AML-193 (cell line): ENCODE measurements at places on chromosomes 12 and 14.

DNA sequence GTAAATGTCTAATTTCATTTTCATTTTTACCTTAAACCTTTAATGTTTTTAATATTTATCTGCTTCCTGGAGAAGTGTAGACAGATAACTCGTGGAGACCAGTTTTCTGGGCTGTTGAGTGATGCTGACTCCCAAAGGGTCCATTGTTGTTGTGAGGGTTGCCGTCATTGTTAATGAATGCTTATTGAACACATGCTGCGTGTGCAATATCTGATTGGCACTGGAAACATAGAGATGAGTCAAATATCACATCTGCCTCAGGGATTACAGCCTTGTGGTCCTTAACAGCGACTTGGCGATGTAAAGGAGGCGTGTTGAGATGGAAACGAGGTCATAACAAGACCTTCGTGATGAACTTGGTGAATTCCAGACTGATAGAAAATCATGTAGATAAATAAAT, 85.9 kb downstream of the FBXW8 start:
- DNase-seq: no peak

DNA sequence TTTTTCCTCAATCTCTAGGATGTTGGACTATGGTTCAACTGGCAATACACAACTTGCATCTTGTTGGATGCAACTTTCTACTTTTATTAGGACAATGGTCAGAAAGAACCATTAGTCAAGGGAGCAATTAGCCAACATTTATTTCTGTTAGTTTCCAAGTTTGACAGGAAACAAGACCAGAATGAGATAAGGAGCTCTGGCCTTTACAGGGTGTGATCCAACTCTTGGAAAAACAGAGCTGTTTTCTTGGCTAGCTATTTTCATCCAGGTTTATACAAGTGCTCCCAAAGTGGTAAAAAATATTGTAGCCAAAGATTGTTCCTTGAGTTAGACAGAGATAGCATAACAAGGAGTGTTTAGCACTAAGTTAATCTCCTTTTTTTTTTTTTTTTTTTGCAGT, 3.9 kb upstream of the SYNE2 start:
- no peak for DNase-seq

GRCh38 chr12:2341871-2342270, 289.1 kb downstream of the CACNA1C start:
- peak; percentile 89 for DNase-seq

- no peak for DNase-seq
Measured at GRCh38 chr14:31605702-31606101, 44.5 kb downstream of the NUBPL start.

DNA sequence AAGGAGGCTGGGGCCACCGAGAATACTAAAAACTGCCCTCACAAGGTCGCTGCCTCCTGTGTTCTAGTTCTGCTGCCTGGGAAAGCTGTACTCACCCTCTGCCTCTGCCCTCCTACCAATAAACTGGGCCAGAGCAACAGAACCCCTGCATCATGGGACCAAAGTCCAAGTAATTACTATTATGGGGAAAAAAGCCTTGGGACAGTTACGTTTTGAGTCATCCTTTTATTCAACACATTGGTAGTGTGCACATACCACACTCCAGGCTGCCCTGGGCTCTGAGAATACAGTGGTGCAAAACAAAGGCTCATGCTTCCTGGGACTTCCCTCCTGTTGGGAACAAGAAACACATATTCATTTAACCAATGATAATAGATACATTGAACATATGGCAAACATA, 49.0 kb downstream of the CACNA1C start:
- no peak for DNase-seq

GRCh38 chr14:32414808-32415255, 85.7 kb downstream of the AKAP6 start:
- DNase-seq: no peak

GRCh38 chr14:60670989-60671388, 21.7 kb upstream of the SIX1 start:
- no peak for DNase-seq

- DNase-seq: no peak
Measured at GRCh38 chr14:64645220-64645892, 58.9 kb upstream of the PLEKHG3 start.

DNA sequence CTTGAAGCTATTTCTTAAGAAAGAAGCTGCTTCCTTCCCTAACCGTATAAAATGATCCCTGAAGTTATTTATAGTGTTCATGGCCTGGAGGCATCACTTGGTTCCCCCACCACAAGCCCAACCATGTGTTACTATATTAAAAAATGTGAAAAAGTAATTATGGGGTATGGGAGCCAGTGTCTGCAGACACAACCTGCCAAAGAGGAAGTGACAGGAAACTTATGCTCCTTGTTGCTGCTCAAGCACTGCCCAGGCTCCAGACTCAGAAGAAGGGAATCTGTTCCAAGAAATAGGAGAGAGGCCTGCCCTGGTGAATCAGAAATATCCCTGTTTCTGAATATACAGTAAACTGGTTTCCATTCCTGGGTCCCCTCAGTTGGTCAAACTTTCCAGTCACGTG, 217.2 kb upstream of the BMP4 start:
- DNase-seq: no peak

DNA sequence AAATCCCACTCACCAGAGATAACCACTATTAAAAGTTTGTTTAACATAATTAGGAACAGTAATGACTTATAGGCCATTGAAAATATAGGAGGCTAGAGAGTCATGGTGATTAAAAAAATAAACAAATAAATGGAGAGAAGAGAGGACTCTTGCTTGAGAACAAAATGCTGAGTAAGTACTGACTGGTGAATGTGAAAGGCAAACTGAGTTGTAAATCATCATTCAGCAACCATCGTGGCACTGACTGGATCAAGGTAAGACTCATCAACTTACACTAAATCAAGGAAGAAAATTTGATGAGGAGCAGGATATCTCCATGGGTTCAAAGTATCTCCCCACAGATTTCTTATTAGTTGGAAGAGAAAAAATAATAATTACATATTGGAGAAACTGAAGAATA, 14.1 kb upstream of the YBX3 start:
- no peak for DNase-seq

DNA sequence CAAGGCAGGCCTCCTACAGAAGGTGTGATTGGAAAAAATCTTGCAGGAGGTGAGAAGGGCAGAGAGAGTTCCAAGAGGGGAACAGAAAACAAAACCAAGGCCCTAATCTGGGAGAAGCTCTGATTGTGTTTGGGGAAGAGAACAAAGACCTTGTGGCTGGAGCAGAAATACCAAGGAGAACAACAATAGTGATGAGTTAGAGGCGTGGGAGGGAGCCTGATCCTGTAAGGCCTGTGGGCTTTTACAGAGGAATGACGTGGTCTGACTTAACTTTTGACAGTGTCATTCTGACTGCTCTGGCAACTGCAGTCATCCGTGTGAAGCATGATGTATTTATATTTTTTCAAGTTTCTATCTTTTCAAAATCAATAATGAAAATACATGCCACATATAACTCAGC, 200.6 kb downstream of the ANO4 start:
- no peak for DNase-seq

DNA sequence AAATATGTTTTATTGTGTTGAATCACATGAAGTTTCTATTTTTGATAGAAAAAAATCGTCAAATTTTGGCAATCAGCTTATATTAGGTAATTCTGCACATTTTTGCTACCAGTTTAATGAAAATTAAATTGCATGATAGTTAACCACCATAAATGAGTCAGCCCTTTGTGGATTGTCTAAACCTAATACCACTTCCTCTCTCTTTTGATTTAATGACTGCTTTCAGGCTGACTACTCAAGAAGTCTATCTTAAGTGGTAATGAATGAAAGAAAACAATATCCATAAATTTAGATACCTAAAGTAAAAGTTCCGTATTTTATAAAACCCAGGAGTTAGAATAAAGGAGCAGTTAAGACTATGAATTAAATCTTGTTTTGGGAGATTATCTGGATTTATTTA, 450.5 kb downstream of the TMEM117 start:
- DNase-seq: no peak

GRCh38 chr12:19901841-19902240, 462.5 kb downstream of the AEBP2 start:
- DNase-seq: no peak

DNA sequence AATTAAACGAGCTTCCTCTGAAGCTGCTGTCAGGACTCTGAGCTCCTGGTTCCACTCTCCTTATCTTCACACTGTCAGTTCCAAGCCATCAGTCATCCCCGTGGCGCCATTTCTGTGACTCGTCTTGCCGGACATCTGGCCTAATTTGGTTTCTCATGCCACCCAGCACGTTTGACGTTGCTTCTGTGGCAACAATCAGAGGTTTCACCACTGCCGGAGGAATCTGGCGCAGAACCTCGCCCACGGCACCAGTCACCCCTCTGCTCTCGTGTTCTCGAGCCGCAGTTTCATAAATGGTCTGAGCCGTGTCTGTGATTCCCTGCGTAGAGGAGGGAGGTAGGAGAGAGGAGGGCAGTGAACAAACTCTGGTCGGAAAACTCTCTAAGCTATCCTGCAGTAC, 29.7 kb downstream of the BDKRB1 start:
- no peak for DNase-seq

DNA sequence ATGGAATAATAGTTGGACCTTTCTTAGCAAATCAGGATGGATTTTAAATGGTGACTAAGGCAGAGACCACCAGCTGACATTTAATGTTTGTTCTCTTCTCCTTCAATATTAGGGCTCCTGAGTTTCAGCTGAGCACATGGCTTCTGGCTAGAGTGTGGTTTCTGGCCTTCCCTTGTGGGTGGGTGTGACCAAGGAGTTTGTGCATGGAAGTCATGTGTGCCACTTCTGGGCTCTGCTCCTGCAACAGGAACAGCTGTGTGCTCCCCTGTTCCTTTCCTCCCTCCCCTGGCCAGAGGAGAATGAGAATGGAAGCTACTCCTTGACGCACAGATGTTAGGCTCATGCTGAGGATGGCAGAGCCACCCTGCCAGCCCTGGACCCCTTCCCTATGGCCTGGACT, 44.2 kb downstream of the CCDC175 start:
- no peak for DNase-seq

- no peak for DNase-seq
Measured at GRCh38 chr12:116876151-116876869, 4.9 kb downstream of the HRK start.

GRCh38 chr14:95463171-95463901, 53.1 kb downstream of the SYNE3 start:
- no peak for DNase-seq

DNA sequence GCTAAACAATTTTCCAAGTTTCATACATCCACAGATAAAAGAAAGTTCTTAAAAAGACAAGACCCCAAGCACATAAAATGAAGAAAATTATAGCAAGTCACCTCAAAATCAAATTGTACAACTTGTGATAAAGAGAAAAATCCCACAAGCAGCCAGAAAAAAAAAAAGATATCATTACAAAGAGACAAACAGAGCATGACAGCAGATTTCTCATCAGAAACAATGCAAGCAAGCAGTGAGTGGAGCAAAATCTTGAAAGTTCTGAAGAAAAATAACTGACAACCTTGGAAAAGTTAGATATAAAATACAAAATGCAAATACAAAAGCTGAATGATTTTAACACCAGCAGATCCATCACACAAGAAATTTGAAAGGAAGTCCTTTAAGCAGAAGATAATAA, 194.5 kb upstream of the SOX5 start:
- no peak for DNase-seq

DNA sequence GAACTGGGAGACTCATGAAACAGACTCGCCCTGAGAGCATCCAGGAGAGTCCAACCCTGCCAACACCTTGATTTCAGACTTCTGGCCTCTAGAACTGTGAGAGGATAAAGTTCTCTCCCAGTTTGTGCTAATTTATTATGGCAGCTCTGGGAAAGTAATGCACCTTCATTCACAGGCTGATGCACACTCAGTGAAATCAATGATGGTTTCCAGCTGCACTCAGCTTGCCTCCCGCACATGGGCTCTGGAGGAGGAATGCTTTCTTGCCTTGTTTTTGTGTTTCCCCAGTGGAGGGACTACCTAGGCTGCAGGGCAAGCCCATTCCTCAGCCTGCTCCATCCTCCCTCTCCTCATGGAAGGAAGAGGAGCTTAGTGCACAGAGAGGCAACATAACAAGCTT, 45.7 kb downstream of the TMEM132C start:
- DNase-seq: no peak

DNA sequence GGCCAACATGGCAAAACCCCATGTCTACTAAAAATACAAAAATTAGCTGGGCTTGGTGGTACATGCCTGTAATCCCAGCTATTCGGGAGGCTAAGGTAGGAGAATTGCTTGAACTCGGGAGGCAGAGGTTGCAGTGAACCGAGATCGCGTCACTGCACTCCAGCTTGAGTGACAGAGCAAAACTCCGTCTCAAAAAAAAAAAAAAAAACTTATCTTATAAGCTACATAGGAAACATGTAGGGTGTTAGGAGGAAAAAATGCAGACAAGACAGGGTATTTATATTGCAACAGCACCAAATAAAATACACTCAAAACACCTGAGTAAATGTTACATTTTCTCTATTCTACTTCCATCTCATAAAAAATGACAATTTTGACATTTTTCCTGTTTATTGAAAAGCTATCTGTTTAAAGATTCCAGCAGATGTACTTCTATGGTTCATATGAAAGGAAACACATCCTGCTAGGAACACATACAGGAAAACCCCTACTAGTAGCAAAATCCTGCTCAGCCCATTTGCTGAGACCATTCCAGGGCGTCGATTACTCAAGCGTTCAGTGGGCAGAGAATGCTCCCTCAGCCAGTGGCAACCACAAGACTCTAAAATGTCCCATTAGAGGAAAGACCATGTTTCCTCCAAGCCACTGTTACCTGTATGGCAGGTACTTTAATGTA, 19.7 kb downstream of the CORO1C start:
- DNase-seq: no peak

- DNase-seq: no peak
Measured at GRCh38 chr12:131098178-131098981, 144.7 kb downstream of the ADGRD1 start.

GRCh38 chr14:68471029-68471963, 321.6 kb downstream of the ZFP36L1 start:
- DNase-seq: no peak

GRCh38 chr12:18130851-18131250, 40.9 kb upstream of the RERGL start:
- no peak for DNase-seq

- DNase-seq: no peak
Measured at GRCh38 chr14:102499401-102500157, 10.0 kb downstream of the ANKRD9 start.

- DNase-seq: no peak
Measured at GRCh38 chr14:28603606-28604005, 163.0 kb upstream of the FOXG1 start.

GRCh38 chr14:94157197-94157596, 16.9 kb upstream of the PPP4R4 start:
- no peak for DNase-seq

DNA sequence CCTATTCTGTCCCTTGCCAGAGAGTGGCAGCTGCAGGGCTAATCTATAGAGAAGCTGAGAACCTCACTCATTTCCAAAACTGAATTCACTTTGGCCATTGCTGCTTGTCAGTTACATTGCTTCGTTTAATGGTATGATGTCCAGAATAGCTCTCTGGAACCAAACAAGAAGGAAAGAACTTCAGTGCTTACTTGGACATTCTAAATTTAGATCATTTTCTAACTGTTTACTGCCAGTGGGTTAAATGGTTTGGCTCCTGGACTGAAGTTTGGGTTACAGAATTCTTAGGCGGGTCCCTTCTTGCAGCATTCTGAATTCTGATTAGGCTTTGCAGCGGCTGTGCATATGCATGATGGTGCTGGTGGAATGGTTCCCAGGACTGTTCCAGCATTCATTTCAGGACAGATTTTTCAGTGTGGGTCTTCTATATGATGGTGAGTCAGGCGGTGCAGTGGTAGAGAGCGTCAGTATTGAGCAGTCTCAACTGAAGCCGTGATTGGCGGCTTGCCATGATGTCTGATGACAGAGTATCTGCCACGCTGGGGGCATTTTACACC, 148.7 kb downstream of the DYRK2 start:
- no peak for DNase-seq

GRCh38 chr12:14995583-14996425, 23.0 kb downstream of the PDE6H start:
- peak; percentile 74 for DNase-seq
